ENCODE measurements at places on chromosomes 4 and X.

- no peak for DNase-seq
Measured at GRCh38 chrX:40145001-40145922, 47.5 kb upstream of the BCOR start.

DNA sequence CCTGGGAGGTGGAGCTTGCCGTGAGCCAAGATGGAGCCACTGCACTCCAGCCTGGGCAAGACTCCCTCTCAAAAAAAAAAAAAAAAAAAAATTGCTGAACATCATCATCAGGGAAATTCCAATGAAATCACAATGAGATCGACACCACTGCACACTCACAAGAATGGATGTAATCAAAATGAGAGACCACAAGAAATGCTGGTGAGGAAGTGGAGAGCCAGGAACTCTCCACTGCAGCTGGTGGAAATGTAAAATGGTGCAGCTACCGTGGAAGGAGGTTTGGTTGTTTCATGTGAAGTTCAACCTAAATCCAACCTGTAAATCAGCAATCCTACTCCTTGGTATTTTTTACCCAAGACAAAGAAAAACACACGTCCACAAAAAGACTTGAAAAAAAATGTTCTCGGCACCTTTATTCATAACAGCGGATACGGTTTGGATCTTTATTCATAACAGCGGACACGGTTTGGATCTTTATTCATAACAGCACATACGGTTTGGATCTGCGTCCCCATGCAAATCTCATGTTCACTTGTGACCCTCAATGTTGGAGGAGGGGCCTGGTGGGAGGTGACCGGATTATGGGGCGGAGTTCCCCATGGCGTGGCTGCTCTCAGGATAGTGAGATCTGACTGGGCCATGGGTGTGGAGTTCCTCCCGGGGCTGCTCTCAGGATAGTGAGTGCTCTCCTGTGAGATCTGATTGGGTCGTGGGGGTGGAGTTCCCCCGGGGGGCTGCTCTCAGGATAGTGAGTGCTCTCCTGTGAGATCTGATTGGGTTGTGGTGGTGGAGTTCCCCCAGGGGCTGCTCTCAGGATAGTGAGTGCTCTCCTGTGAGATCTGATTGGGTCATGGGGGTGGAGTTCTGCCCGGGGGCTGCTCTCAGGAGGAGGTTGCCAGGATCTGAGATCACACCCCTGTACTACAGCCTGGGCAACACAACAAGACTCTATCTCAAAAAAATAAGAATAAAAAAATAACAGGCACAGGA lies 7.7 kb downstream of the GAK start:
- DNase-seq = peak; percentile 41

GRCh38 chr4:147596377-147596776 lies 20.8 kb upstream of the TMEM184C start:
- no peak for DNase-seq

GRCh38 chr4:30939684-30940083 lies 219.5 kb downstream of the PCDH7 start:
- DNase-seq = no peak

GRCh38 chr4:55397520-55398321 lies 2.0 kb downstream of the TMEM165 start:
- no peak for DNase-seq

DNA sequence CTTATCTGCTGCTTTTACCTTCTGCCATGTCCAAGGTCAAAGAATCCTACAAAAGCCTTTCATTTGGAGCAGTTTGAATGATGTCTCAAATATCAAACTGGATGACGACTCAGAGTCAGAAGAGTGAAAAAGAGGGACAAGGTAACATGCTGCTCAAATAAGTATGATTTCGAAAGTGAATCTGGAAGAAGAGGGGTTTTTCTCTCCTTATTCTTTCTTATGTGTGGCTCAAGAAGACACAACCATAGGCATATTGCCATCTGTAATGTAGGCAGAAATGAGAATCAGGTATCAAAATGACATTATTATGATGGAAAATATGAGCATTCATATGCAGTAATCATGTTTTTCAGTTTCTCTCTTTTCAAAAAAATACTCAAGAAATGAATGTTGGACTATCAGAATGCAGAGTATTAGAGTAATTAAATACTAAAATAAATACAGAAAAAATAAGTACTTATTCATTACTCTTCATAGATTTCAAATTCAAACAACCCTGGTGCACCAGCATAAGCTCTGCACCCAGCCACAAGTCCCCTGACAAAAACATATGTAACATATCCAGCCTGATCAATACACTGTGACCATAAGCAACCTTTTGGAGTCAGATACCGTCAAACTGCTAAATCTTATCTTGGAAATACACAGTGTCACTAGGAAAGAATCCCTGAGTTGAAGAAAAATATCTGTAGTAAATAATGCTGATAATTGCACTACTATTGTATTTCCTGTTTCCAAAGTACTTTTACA lies 468.6 kb downstream of the INPP4B start:
- no peak for DNase-seq

DNA sequence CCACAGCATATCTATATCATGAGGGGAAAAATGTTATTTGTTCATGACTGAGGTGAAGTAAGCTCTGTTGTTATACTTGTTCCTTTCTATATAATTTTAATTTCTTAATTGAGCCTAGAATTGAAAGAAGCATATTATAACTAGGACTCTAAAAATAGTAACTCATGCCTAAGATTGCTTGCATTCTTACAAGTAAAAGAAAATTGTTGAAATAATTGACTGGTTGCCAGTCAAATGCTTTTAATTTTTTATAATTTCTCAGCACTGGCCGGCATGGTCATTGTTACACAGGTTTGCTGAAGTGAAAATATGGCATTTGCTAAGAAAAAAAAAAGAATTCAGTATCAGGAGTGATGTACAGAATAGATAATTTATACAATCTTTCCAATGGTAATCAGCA lies 104.8 kb downstream of the GASK1B start:
- DNase-seq = peak; percentile 52

DNA sequence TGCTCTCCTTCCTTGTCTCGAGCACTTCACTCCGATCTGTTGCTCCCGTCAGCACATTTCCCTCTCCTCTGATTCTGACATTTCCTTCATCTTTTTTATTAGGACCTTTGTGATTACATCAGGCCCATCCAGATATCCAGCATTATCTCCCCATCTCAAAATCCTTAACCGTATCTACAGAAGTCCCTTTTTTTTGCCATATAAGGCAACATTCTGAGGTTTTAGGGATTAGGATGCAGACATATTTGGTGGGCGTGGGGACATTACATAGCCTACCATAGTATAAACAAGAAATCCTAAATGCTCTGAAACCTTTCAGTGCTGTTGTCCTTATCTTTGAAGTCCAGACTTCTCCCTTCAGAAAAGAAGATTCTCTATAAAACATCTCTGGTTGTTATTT lies 505.0 kb upstream of the PITX2 start:
- DNase-seq = peak; percentile 24

- DNase-seq = peak; percentile 98
Measured at GRCh38 chr4:25795566-25796454, 67.0 kb downstream of the SEL1L3 start.

DNA sequence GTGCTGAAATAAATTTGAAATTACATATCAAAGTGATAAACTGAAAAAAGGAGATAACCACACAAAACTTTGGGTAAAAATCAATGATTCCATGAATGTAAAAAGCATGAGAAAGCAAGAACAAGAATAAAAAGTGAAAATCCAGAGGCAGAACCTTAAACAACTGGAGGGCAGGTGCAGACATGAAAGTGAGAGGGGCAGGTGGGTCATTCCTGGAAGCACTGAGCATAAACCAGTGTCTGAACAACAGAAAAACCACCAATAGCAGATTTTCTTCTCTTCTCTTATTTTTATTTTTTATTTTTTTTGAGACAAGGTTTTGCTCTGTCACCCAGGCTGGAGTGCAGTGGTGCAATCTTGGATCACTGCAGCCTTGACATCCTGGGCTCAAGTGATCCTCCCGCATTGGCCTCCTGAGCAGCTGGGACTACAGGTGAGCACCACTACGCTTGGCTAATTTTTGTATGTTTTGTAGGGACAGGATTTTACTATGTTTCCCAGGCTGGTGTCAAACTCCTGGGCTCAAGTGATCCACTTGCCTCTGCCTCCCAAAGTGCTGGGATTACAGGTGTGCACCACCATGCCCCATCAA lies 46.8 kb upstream of the GPR78 start:
- DNase-seq = no peak

DNA sequence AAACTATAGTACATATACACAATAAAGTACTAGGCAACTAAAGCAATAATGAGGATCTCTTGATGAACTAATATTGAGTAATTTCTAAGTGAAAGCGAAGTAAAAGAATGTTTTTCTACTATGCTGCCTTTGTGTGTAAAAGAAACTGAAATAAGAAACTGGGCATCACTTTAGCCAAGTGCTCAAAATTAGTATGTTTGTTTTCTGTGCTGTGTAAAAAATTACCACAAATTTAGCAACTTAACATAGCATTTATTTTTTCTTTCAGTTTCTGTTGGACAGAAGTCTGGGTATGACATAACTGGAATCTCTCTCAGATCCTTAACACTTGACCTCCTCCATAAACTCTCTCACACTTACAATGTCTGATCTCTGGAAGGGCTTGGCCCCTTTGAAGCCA lies 687.1 kb upstream of the MAGEB2 start:
- DNase-seq = no peak

- DNase-seq = no peak
Measured at GRCh38 chr4:175215657-175216056, 297.5 kb downstream of the ADAM29 start.

DNA sequence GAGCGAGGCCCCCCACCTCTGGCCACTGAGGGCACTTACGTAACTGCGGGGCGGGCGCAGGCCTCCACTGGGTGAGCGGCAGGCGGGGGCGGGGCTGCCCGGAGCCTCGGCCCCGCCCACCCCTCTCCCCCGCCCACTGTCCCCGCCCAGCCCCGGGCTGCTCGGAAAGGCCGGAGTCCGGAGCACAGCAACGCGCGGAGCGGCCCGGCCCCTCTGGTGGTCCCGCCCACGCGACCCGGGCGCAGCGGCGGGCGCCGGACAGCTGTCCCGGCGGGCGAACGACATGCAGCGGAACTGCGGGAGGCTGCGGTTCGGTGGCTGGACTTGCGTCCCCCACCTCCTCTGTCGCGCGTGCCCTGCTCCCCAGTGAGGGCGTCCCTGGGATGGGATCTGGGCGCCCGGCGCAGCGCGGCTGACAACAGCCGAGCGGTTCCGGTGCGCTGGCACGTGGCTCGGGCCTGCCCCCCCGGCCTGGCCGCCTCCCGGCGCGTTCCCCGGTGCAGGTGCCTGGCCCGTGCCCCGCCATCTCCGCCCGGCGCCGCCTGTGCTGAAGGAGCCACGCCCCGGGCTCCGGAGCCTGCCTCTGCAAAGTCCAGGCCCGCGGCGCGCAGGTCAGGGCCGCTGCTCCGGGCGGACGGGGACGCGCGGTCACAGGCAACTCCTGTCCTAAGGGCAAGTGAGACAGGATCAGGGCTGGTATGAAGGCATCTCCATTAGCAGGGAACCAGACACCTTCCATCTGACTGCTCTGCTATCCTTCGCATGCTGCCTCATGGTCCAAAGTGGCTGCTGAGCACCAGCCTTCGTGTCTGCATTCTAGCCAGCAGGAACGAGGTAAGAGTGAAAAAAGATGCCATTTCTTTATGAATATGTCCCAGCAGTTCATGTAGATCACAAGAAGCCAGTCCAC lies 21.8 kb upstream of the JAKMIP1 start:
- DNase-seq = no peak

DNA sequence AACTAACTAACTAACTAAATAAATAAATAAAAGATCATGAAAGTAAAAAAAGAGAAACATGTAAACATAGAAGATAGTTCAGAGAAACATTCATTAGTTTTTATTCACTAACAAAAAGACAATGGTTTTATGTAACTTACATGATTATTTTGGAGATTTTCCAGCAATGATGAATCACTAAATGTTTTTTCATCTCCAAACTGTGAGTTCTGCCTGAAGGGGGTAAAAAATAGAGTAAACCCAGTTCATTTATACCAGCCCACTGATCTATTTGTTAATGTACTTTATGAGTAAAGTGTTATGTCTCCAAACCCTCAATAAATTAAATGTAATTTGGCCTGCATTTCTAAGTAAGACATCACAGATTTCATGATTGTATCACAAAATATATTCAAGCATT lies 101.1 kb downstream of the ATP8A1 start:
- peak; percentile 42 for DNase-seq

DNA sequence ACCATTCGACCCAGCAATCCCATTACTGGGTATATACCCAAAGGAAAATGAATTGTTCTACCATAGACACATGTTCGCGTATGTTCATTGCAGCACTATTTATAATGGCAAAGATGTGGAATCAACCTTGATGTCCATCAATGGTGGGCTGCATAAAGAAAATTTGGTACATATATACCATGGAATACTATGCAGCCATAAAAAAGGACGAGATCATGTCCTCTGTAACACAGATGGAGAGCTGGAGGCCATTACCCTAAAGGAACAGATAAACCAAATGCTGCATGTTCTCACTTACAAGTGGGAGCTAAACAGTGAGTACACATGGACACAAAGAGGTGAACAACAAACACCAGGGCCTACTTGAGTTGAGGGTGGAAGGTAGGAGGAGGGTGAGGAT lies 45.1 kb downstream of the SCML2 start:
- no peak for DNase-seq

GRCh38 chrX:134684956-134685355 lies 26.7 kb upstream of the PLAC1 start:
- DNase-seq = no peak

- peak; percentile 90 for DNase-seq
Measured at GRCh38 chr4:184538023-184538599, 63.8 kb upstream of the IRF2 start.

GRCh38 chr4:37317104-37317643 lies 72.6 kb downstream of the NWD2 start:
- DNase-seq = no peak

All from fibroblast of skin of back (primary cell).